ENCODE measurements at places on chromosomes 16 and 17.

- DNase-seq = no peak
Observed at GRCh38 chr17:70613681-70614080, 444.3 kb downstream of the KCNJ2 start.

DNA sequence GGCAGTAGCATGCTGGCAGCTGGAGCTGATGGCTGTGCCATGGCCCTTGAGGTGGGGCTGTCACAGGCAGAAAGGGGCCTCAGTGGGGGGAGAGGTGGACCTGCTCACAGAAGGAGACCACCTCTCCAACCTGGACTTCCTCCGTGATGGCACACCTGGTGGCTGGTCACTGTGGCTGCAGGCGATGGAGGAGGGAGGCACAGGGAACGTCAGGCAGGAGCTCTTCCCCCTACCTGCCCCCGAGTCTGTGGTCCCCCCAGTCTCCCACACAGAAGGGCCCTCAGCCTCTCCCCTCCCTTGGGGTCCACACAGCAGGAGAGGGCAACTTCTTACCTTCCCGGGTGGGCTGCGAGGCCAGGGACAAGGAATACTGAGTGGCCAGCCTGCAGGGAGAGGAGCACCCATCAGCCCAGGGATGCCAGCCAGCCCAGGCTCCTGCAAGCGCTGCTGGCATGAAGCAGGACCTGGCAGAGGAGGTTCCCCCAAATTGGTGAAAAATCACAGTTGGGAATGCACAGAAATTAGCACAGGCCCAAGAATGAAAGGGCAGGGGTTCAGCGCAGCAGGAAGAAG is 96.5 kb downstream of the GOSR1 start:
- DNase-seq = no peak

GRCh38 chr17:67280279-67280678 is 35.3 kb upstream of the HELZ start:
- DNase-seq = no peak

GRCh38 chr17:14042411-14042810 is 26.9 kb upstream of the COX10 start:
- DNase-seq = no peak

DNA sequence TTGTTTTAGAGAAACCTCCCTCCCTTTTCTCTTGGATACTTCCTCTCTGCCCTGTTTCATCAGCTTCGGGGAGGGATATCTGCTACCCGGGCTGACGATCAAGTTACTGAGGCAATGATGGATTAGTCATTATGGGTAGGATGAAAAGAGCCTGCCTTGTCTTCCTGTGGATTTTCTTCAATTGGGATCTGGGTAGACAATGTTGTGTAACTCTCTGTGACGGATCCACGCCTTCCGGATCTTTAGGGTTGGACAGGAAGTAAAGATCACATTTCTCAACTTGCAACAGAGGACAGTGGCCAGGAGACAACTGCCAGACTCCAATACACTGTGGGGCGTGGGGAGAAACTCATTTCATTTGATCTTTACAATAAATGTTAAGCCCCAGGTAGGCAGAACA is 11.3 kb upstream of the CHST6 start:
- DNase-seq = no peak
